Endothelial cell of umbilical vein (primary cell): ENCODE measurements at places on chromosomes 7 and 10.

DNA sequence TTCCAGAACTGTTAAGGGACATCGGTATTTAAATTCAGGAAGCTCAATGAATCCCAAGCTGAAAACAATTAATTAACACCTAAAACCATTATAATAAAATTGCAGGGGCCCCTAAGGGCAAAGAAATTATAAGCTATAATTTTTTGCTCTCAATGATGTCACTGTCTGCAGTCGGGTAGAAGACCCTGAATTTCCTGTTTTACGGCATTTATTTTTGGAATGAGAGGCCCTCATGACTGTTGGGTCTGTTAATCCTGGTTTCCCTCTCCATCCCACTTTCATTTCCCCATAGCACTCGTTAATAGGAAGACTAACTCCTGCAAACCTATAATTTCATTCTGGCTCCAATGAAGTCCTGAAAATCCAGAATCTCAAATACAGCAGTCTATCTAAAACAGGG lies 25.8 kb upstream of the GPR37 start:
- no peak for DNase-seq

DNA sequence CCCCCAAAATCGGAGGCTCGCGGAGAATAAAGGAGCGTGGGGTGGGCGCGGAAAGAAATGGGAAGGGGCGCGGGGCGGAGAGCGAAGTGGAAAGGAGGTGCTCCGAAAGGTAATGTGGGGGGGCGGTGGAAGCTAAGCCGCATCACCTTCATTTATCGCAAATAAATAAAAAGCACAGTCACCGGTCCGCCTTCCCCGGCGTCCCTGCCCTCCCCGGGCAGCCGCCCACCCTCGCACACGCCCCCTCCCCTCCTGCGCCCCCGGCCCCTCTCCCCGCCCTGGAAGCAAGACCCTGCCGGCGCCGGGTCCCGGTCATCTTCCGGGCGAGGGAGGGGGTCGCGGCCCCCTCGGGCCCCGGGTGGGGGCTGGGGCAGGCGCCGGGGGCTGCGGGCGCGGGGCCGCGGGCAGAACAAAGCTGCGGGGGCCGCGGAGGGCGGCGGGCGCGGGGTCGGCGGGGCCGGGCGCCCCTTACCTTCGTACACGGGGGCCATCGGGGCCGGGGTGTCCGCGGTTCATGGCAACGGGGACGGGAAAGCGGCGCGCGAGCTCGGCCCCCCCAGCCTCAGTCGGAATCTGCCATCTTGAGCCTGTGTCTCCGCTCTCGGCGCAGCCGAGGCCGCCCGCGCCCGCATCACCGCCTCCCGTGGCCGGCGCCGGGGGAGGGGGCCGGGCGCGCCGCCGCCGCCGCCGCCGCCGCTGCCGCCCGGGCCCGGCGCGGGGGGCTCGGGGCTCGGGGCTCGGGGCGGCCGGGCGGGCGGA lies 486 bp downstream of the HIPK2 start:
- DNase-seq, result no peak

- no peak for DNase-seq
Measured at GRCh38 chr7:130297628-130298543, 4.9 kb downstream of the CPA4 start.

DNA sequence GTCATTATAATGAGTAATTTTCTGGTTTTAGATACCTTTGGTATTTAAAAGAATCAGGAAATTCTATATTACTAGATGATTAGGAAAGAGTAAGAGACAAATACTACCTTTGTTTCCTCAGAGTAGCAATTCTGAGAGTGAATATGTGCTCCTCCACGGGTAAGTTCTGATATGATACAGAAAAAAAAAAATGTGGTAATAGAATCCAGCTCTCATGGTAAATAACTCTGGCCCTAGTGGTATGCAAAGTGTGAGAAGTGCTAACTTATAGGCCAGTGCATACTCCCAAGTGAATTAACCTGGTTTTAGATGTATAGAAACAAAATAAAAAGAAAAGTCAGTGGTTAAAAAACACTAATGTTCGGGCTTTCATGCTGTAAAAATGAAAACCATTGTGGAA lies 512.6 kb upstream of the SEMA3D start:
- DNase-seq, result no peak

DNA sequence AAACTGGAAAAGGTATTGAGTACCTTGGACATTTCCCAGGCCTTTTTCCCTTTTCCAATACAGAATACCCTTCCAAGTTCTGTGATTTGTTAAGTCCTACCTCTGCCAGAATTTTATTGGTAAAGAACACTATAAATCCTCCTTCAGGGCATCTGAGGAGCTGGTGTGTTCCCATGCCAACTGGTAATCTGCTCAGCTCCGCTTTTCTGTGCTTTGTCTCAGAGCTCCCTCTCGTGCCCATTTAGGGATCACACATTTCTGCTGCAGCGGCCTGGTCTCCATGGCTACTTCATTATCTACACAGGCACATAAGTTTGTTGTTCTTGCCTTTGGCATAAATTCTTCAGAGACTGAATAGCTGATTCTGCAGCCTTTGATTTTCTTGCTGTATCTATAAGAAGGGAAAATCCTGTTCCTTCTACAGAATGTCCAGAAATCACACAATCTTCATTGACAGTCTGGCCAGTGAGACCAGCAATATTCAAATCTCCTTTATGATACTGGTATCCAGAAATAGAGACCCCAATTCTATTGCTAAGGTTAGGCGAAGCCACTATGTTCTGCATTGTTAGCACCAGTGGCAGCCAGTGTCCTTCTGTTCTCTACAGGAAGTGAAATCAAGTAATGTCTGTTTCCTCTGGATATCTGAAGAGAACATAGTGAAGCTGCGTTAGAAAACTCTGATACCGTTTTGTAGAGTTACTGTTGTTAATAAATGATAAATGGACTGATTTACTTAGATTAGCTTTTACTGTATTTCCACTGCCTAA lies 51.9 kb downstream of the DENND11 start:
- peak; percentile 94 for DNase-seq

DNA sequence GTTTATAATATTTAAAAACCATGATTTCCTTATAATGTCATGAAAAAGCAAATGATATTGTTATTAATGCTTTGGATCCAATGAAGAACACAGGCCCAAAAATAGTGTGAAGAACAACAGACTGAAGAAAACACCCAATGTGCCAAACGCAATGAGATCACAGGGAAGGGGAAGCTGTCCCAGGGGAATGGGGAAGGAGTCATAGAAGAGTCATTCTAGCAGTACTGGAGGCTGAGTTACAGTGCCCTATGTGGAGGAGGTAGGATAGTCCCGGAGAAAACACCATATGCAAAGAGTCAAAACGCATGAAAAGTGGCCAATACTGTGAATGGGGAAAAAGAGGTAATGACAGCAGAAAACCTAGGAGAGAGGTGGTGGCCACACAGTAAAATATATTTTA lies 50.9 kb downstream of the TPK1 start:
- DNase-seq, result no peak

DNA sequence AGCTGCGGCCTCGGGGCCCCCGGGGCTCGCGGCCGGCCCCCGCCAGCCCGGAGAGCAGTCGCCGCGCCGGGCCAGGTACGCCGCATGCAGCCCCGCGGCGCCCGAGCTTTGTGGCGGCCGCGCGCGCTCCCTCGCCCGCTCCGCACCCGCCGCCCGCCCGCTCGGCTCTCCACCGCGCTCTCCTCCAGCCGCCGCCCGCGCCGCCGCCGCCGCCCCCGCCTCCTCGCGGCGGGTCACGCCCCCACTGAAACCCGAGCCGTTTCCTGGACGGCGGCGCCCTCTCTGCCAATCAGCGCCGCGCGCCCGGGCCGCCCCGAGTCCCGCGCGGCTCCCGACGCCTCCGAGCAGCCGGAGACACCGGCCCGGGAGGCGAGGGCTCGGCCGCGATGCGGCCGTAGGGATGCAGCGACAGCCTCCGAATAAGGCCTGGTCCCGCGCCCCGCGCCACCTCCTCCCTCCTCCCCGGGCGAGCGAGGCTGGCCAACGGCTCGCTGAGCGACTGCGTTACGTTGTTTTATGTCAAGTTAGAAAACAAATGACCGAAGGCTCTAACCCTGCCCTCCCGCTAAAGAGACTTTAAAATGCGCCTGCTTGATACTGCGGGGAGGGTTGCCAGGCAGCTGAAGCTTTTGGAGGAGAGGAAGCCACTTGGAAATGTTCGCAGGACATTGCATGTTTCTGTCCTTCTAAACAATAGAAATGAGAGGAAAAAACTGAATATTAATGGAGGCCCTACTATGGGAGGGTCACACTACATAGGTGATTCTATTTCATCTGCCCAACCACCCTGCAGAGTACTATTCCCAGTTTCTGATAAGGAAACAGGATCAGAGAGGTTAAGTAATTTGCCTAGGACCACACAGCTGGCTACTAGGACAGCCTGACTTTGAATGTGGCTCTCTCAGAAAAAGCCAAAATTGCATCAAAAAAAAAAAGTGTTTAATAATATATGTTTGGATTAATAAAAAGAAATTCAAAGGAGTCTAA lies at the start of gene FGFR2:
Gene FGFR2, minus strand, starts transcription at position 182 of the 987 bp plus-strand sequence. CDS start 4,627 bp downstream, outside the sequence.
- peak; percentile 73 for DNase-seq

DNA sequence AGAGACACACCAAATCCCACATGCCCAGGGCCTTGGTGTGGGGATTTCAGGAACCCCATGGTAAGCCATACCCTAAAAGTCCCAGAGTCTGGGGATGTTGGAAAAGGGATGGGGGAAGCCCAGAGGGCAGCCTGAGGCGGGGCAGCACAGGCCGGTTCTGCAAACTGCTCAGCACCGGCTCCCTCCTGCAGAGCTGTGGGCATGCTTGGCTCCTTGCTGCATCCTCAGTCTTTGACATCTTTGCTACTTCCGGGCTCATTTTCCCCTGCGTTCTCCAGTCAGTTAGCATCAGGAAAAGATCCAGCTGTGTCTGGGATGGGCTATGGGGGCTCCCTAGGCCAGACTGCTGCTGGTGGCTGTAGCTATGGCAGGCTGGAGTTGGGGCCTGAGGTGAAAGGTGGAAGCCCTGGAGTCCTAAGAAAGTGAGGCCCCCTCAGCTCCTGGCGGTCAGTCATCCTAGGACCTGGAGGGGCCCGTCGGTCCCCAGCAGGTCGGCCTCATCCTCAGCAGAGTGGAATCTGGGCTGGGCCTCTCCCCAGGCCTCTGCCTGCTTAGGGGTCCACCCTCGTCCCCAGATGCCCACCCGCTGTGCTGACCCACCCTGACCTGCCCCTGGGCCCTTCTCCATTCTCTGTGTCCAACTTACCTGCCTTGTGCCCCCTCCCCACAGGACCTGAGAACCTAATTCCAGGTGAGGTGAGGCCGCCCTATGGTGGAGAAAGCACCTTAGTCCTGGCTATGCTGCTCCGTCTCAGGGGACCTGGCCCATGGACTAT lies 9.3 kb downstream of the TBATA start:
- DNase-seq, result no peak

DNA sequence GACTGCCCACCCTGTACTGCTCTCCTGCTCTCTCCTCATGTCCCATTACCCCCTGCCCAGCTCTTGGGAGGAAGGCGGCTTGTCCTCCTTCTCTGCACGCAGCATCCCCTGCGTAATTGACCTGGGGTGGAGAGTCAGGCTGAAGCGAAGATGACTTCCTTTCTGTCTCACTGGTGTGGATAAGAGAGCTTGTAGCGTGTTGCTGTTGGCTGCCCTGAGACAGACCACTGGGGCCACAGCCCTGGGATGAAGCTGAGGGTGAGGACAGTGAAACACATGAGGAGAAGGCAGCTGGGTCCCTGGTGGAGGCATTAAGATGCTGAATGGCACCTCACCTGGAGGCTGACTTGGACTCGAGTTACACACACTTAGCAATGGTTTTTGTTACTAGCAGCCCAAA lies 310.3 kb upstream of the ZNF32 start:
- DNase-seq, result no peak

- no peak for DNase-seq
Measured at GRCh38 chr10:60454336-60454735, 64.7 kb upstream of the ANK3 start.
